ENCODE measurements at places on chromosomes 1 and 21.

DNA sequence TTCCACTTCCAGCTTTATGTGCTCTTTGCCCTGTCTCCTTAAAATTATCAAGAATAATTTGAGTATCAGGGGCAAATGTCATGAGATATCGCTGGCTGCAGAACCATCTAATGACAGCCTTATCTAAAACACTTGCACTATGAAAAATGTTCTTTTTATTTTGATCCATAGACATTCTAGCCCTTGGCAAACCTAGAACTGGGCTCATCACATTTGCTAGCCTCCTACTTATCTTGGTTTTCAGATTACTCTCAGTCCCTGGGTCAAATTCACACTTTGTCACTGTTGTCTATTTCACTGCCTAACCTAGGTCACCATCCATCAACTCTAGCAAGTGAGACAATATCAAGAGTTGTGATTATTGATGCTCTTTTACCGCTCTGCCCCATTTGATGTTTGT lies 59.9 kb upstream of the IPO9 start:
- no peak for DNase-seq

DNA sequence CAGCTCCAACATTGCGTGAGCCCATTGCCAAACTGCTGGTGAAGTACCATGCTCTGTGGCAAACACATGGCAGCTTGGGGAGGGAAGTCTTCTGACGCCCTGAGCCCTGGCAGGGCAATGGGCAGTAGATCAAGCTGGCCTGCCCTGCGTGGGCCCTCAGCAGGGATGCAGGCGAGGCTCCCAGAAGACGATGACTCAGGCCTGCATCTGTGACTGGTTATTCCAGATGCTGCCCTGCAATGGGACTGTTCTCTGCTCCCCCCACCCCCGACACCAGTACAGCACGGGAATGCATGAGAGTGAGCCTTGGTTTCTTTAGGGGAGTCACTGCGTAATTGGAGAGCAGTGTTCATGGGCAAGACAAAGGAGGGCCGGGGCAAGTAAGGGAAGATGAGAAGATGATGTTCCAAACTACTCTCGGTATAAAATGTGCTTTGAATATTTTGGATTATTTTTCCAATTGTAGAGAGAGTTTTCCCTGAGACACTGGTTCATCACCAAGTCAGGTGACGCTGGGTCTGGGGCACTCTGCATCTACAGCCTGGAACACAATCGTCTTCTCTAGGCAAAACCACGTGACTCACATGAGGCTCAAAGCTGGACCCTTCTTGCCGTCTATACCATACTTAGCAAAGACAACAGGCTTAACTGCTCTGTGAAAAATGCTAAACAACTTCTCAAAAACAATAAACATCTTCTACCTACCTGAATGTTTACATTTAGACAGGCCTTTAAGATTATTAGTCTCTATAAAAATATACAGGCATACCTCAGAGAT lies 9.0 kb upstream of the C1orf198 start:
- no peak for DNase-seq

- DNase-seq, result no peak
Measured at GRCh38 chr21:42191696-42192595, 27.0 kb upstream of the ABCG1 start.

DNA sequence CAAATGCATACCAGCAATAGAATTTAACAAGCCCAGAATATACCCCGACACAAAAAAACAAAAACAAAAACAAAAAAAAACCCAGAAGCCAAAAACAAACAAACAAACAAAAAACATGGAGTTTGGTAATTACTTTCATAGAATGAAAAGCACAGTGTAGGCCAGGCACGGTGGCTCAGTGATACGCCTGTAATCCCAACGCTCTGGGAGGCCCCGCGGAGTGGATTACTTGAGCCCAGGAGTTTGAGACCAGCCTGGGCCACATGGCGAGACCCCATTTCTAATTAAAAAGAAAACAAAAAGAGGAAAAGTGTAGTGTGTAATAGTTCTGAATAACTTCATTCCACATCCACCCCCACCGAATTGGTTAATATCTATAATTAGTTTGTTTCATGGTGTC lies 1265.7 kb downstream of the NCAM2 start:
- no peak for DNase-seq

DNA sequence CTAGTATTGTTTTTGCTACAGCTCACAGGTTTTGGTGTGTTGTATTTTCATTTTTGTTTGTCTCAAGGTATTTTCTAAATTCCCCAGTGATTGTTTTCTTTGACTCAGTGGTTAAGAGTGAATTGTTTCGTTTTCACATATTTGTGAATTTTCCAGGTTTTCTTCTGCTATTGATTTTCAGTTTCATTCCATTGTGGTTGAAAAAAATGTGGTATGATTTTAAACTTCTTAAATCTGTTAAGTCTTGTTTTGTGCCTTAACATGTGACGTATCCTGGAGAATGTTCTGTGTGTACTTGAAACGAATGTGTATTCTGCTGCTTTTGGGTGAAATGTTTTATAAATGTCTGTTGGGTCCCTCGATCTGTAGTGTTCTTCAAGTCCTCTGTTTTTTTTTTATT lies 117.9 kb downstream of the KIF26B start:
- no peak for DNase-seq

GRCh38 chr1:67735806-67736627 lies 51.0 kb downstream of the GADD45A start:
- DNase-seq, result peak; percentile 51

DNA sequence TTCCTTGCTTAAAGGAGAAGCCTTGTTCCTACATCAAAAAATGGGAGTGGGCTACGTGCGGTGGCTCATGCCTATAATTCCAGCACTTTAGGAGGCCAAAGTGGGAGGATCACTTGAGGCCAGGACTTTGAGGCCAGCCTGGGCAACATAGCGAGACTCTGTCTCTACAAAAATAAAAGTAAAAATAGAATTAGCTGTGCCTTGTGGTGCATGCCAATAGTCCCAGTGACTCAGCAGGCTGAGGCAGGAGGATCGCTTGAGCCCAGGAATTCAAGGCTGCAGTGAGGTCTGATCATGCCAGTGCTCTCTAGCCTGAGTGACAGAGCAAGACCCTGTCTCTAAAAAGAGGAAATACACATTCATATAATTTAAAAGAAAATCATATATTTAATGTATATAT lies 127.1 kb downstream of the C1orf21 start:
- DNase-seq, result no peak
